ENCODE measurements at places on chromosomes 6 and 20. TPM values are rescaled to one million over a fixed set of nuclear protein-coding genes. Genes with fewer than 3 reads are reported as not detected.

SEMG1 gene
- total RNA-seq, result 0.42 TPM

HLA-E gene
- total RNA-seq, result 208 TPM

- H3K36me3 ChIP-seq, result no peaks in the 10 kb centered on the region
- DNase-seq, result no peak
- no peak overlapping the region for H3K27ac ChIP-seq
- no peak overlapping the region for H3K4me3 ChIP-seq
These were observed 48.1 kb upstream of the NAA20 start for GRCh38 chr20:19969106-19969505.

DNA sequence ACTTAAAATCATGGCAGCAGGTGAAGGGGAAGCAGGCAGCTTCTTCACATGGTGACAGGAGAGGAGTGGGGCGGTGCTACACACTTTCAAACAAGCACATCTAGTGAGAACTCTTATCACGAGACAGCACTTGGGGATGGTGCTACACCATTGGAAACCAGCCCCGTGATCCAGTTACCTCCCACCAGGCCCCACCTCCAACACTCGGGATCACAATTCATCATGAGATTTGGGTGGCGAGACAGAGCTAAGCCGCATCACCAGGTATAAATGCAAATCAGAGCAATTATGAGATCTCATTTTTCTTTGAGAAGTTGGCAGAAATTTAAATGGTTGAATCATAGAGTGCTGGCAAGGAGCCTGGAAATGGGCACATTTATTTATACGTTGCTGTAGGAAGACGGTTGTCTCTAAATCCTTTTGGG is 31.4 kb downstream of the IGF2R start:
- H3K4me3 ChIP-seq, result no peak overlapping the region
- no peak for DNase-seq
- no peak overlapping the region for H3K27ac ChIP-seq
- H3K27me3 ChIP-seq, result no peaks in the 10 kb centered on the region
- H3K4me1 ChIP-seq, result no peaks in the 10 kb centered on the region
- no peaks in the 10 kb centered on the region for H3K36me3 ChIP-seq

GRCh38 chr20:19449051-19449450 is 236.6 kb downstream of the SLC24A3 start:
- no peak overlapping the region for H3K4me3 ChIP-seq
- no peaks in the 10 kb centered on the region for H3K27me3 ChIP-seq
- H3K36me3 ChIP-seq, result no peaks in the 10 kb centered on the region
- no peaks in the 10 kb centered on the region for H3K4me1 ChIP-seq
- no peak for DNase-seq
- H3K27ac ChIP-seq, result no peak overlapping the region

Measured in colonic mucosa (tissue), 4 donors.